ENCODE measurements at places on chromosomes 4 and X. TPM values are rescaled to one million over a fixed set of nuclear protein-coding genes. Genes with fewer than 3 reads are reported as not detected.

Gene FRAS1
- 0.26 TPM for total RNA-seq

Gene GLOD5
- total RNA-seq: not detected

Gene RPA4
- 0.63 TPM for total RNA-seq

Gene TLR2
- 0.32 TPM for total RNA-seq

Gene CYLC1
- total RNA-seq: not detected

Gene S100G
- total RNA-seq: not detected
